ENCODE measurements at places on chromosomes 2 and 18.

- no peak for DNase-seq
Measured at GRCh38 chr2:64515086-64515485, 9.0 kb upstream of the AFTPH start.

GRCh38 chr2:6143812-6144211 is 451.6 kb downstream of the SOX11 start:
- DNase-seq, result no peak

DNA sequence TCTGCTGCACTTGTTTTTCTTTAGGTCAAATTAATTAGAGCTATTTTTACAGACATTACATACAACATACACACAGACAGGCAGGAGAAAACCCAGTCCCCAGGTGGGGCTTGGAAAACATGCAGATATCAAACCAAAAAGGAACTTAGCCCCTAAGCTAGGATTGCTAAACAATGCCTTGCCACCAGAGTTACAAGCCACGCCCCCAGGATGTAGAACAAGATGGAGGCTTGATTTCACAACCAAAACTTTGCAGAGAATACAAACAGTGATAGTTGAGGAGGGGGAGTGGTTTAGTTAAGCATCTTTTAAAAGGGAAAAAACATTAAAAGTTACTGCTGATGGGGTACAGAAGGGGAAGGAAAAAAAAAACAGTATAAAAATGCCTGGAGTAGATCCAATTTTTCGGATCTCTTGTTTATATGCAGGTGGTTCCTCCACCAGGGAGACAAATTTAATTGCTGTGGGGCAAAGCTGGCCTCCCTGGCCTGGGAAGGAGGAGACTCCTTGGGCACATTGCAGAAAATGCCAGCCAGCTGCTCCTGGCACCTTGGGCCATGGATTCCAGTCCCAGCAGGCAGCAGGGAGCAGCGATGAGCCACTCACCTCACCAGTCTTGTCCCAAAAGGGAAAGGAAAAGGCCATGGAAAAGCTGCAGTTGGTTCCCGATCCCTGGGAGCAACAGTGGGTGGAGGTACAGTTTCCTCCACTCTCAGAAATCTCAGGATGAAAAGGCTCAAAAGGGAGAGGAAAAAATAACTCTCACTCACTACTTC is 348.4 kb upstream of the REG3G start:
- no peak for DNase-seq

GRCh38 chr18:8348051-8348720 is 261.1 kb upstream of the RAB12 start:
- DNase-seq, result no peak

GRCh38 chr2:46383784-46384456 is 86.7 kb downstream of the EPAS1 start:
- no peak for DNase-seq

GRCh38 chr2:201246280-201246679 is 14.1 kb upstream of the CASP8 start:
- no peak for DNase-seq

GRCh38 chr2:163471947-163472346 is 263.9 kb downstream of the FIGN start:
- DNase-seq, result no peak

DNA sequence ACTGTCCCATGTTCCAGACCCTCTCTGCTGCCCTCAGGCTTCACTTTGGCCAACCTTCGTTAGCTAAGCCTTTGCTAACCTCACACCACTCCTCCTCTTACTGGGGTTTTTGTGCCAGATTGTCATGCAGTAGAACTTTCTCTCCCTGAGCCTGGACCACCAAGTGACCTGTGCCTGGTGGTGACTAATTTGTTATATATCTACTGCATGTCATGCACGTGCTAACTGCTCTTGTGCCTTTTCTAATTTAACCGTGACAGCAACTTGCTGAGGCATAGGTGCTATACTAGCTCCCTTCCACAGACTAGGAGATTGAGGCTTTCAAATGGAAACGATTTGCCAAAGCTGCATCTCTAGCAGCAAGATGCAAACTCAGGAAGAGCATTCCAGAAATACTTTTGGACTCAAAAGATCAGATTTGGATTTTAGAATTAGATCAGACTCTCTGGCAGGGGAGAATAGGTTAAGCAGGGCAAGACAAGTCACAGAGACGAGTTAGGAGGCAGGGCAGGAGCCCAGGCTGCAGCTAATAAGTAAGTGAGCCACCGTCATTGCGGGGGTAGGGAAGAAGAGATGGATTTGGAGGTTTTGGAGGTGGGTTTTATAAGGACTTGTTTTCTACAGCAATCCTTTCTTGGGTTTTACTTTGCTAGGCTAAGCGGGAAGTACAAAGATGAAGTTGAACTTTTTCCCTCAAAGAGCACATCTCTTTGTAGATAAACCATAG is 1.8 kb downstream of the PPP1R7 start:
- DNase-seq, result no peak

DNA sequence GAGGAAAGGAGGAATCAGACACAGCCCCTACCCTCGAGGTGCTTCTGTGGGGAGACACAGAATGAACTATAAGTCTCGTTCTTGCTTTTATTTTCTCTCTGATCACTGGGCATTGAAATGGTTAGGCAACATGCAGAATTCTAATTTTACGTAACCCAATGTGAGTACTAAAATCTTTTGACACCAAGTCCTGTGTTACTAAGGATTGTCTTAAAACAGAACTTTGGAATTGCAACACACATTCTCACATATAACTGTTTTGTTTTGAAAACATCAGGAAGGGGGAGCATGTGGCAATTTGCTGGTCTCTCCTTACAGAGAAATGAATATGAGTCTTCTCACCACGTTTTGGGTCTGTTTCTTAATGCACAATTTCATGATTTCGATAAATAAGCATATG is 23.6 kb upstream of the SULT1C4 start:
- no peak for DNase-seq

DNA sequence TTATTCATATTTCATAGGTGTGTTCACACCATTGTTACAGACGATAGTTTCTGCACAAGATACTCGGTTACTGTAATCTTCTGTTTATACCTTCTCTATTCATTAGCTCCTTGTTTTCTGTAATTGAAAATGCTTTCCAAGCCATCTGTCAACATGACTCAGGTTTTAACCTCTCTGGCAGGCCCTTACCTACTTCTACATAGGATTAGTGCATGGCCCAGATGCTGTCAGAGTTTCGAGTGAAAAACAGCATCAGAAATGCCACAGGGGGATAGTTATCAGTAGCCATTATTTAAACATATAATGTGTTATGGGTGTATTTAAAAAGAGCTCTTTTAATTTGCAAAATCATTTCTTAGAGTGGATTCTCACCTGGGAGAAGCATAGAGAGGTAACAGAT is 596.4 kb downstream of the FBXO15 start:
- DNase-seq, result no peak

DNA sequence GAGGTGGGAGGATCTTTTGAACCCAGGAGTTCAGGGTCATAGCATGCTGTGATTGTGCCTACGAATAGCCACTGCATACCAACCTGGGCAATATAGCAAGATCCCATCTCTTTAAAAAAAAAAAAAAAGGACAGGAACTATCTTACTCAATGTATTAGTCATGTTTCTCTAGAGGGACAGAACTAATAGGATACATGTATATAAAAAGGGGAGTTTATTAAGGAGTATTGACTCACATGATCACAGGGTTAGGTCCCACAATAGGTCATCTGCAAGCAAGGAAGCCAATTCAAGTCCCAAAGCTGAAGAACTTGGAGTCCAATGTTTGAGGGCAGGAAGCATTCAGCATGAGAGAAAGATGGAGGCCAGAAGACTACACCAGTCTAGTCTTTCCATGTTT is 18.8 kb upstream of the CASP10 start:
- DNase-seq, result no peak

- no peak for DNase-seq
Measured at GRCh38 chr2:84858937-84859336, 21.9 kb downstream of the TRABD2A start.

DNA sequence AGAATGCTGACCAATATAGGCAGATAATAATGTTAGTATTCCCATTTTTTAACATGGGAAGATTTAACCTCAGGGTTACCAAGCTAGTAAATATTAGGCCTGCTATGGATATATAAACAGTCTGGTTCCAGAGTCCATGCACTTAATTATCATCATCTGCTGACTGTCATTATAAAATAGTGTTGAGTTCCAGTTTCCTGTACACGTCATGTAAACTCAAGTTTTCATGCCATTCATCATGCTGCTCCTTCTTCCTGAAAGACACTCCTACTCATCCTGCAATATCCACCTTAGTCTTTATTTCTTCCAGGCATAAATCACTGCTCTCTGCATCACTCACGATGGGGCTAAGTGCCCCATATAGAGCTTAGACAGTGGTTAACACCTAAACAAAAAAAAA is 420.8 kb upstream of the SPHKAP start:
- no peak for DNase-seq

DNA sequence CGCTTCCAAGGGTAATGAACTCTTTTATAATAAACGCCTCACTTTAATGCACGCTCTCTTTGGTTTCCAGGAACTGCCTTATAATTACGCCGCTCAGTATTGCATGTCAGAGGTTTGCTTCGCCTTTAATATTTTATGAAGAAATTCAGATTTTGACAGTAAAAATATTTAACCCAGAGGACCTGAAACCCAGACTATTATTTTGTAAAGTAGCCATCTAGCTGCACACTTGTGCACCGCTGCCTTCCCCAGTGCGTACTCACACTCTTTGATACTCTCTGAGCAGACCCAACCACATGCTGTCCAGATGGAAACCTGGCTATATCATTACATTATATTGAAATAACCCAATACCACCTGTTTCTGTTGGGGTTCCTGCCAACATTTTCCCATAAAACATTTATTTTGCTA is 270.1 kb downstream of the C1D start:
- no peak for DNase-seq

DNA sequence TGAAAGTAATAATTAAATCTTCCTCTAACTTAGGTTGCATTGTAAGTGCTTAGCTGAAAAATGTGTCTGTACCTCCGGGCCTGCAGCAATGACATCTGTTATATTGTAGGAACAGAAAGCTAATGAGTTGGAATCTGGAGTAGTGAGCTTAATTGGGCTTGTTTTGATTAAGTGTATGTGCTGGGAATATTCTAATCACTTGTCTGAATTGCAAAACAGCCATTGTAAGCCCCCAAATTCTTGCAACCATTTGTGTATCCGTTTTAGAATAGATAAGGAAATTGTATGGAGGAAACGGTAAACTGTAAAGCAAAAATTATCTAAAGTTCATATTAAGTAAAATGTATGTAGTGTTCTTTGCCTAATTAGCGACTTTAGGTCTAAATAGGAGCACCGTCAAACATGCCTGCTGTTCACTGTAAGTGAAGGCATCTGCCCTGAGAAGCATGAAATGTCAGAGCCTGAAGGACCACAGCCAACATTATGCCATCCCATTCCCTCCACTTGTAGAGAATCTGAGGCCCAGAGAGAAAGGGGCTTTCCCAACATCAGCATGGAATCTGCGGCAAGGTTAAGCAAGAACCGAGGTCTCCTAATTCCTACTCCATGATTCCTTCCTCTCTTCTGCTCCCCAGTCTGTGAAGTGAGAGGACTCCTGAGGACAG is 466.4 kb downstream of the TDRD15 start:
- no peak for DNase-seq

DNA sequence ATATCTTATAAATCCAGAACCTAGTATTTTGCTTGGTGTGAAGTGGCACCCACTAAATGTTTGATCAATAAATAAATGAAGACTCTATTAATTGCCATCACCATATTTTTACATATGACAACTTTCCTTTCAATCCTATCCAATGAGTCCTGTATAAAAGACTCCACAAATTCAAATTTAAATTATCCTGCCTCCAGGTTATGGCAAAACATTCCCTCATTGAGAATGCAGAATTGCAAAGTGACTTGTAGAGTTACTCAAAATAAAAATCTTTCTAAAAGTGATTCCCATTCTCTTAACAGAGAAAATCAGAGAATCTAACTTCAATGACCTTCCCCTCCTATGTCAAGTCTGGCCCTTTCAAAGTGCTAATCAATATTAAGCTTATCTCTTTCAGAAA is 236.8 kb downstream of the GRB14 start:
- no peak for DNase-seq

DNA sequence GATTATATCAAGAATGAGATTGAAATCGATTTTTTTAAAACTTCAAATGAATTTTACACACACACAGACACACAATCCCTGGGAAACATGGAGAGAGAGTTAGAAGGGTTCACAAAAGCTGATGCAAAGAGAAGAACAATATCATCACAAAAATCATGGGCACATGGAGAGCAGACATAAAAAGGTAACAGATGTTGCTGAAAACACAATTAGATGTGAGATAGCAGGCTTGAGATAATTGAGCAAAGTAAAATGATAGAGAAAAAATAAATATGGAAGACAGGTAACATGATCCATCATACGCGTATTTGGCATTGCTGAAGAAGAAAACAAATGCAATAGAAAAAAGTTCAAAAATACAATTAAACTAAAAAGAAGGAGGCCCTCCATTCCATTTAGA is 11.6 kb upstream of the B4GALT6 start:
- DNase-seq, result no peak

- no peak for DNase-seq
Measured at GRCh38 chr18:44765456-44765855, 84.8 kb downstream of the SETBP1 start.

- no peak for DNase-seq
Measured at GRCh38 chr2:217695033-217695520, 307.7 kb downstream of the TNS1 start.

GRCh38 chr2:65186093-65186868 is 41.4 kb upstream of the ACTR2 start:
- DNase-seq, result no peak

DNA sequence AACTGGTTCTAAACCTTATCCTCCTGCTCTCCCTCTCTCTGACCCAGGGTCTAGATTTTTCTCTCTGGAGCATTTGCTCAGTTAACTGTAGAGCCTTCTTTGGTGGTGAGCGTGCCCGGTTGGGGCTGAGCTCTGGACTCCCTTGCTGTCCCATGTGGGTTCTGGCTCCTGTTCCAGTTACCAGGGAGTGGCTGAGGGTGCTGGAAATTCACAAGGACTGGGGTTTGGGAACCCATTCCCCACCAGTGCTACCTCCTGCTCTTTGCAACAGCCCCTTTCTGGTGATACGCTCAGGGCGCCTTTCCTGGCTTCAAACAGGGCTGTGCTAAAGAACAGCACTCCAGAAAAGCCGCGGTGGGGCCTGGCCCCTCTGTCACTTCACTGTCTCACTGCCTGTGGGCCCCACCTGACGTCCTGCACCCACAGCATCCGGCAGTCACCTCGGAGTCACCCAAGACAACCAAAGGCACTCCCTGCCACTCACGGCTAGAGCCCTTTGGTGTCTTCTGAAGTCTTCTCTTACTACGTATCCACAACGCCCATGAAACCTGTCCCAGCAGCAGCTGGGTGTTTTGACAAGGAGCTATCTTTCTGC is 41.3 kb downstream of the CAPN13 start:
- no peak for DNase-seq
